ENCODE measurements at places on chromosomes 2 and 18.

GRCh38 chr2:1406434-1406833, 6.8 kb upstream of the TPO start:
- no peak for DNase-seq

- DNase-seq, result no peak
Observed at GRCh38 chr2:181106789-181107627, 126.6 kb downstream of the UBE2E3 start.

DNA sequence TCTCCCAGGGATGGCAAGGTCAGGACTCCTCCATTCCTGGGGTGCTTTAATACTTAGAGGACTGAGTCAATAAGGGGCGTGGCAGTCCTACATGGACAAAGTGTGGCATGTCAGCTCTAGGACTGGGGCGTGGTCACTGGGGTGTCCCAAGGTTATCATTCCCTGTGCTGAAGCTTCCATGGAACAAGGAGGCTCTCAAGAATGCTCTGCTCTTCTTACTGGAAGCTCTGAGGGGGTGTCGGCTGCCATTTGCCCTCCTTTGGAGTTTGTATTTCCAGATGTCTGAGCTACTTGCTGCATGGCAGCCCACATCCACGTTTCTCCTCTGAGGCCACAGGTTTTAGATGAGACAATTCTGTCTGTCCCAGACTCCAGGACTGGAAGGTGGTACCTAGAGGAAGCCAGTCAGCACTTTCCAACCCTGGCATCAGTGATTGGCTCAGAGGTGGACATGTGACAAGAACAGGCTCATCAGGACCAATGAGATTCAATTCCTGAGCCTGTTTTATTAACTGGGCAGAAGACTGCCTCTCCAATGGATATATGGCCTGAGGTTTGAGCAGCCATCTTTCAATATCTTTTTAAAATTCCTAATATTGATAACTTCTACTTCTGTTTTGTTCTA, 128.9 kb upstream of the ARL4C start:
- DNase-seq, result no peak

- no peak for DNase-seq
Observed at GRCh38 chr2:151767536-151767935, 33.3 kb upstream of the NEB start.

DNA sequence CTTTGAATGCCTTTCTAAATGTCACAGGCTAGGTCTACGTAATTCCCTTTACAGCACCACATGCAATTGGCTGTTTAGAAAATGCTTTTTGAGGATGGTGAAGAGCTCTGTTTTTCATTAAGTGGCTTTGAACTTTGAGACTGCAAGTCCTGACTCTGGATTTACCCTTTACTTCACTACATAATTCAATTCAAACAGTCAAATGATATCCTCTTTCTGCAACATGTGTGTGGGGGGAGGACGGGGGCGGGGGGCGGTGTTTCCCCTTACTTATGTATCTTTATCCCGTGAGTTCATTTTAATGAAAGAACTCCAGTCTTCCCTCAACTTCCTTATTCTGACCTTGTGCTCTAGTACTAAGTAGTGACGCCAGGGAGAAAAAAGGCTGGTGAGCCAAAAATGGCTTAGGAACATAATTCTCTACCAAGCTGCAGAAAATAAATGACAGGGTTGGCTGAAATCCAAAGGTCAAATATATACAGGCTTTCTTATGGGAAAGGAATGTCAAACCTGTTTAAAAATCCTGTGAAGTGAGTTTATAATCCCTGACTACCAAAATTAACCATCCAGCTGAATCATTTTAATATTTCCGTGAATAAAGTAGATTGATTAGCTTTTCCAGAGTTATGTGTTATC, 119.6 kb downstream of the SLC8A1 start:
- no peak for DNase-seq

DNA sequence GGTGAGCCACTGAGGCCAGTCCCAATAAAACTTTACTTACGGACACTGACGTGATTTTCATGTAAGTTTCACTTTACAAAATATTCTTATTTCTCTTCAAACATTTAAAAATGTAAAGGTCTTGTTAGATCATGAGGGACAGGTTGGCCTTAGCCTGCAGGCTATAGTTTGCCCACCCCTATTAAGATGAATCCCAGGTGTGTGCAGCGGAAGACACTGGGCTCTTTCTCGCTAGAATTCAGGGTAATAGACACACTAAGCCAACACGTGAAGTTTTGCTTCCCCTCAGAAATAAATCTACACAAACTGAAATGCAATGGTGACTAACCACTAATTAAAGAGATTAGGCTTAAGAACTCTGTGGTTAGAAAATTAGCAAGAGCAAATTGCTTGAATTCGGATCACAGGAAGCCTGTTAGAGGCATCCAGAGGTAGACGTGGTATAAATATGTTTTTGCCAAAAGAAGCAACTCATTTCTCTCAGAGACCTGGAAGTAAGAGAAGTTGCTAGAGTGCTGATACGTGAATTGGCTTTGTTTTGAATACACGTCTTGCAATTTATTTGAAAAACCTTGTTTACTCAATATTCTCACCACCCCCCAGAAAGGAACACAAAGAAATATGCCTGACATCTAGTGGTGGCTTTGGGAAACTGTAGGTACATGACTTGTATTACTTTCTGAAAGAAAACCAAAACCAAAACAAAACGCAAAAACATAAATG, 151.6 kb downstream of the DTNB start:
- no peak for DNase-seq

- peak; percentile 79 for DNase-seq
Observed at GRCh38 chr2:227717687-227718567, at the start of gene SLC19A3. SLC19A3 (minus strand) TSS chr2:227718028; CDS start chr2:227702318, 15,710 bp downstream.

DNA sequence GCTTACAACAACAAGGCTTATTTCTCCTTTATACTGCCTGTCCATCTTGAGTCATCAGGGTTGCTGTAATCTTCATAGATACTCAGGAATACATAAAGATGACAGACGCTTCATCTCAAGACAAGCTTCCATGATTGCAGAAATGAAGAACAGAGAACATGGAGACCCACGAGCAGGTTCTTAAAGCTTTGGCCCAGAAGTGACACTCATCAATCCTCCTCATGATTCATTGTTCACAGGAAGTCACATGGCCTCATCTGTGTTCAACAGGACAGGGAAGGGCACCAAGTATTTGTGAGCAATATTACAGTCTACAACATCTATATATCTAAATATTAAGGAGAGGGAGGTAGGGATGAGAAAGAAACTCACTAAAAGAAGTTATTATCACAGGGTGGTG, 36.5 kb upstream of the PGAP1 start:
- DNase-seq, result no peak

- no peak for DNase-seq
Observed at GRCh38 chr18:45357686-45358470, 257.4 kb upstream of the SLC14A2 start.

DNA sequence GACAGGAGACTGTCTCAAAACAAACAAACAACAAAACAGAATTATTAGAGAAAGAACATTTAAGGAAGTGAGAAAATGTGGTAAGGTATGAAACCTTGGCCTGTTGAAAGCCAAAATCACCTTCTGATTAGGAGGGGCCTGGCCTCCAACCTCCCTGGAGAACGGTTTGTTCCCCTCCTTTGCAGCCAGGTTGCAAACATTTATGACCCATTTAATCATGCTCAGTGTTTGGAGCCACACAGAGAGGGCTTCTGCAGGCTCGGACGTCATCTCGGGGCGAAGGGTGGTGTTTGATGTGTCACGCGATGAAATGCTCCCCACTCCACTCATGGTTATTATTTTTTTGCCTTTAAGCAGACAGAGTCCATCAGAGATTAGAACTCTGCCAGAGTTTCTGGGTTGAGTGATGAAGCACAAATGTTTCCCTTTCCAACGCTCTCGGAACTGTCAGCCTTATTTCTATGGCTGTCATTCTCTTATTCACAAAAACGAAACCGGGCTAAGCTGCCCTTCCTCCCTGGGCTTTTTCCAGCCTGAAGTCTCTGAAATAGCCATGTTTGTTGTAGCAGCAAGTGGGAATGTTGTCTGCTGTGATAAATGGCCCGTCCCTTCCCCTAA, 33.6 kb upstream of the ROCK2 start:
- no peak for DNase-seq

GRCh38 chr2:50126845-50127244, 905.1 kb downstream of the NRXN1 start:
- DNase-seq, result no peak

DNA sequence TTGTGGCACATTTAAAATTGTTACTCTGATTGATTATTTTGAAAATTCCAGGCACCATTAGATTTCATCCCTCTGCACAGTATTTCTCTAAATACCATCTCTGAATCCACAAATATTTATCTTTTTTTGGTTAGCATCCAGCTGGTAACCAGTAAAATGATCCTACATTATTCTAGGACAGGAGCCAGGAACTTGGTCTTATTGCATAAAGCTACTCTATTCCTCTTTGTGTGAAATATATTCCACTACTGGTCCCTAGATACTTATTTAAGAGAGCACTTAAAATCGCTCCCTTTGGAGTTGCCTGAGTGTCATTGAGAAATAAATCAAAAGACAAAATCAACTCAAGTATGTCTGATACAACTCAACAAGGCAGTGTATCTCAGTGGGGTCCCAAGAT, 7.4 kb upstream of the MBOAT2 start:
- no peak for DNase-seq
